ENCODE measurements at places on chromosomes 16 and 17.

DNA sequence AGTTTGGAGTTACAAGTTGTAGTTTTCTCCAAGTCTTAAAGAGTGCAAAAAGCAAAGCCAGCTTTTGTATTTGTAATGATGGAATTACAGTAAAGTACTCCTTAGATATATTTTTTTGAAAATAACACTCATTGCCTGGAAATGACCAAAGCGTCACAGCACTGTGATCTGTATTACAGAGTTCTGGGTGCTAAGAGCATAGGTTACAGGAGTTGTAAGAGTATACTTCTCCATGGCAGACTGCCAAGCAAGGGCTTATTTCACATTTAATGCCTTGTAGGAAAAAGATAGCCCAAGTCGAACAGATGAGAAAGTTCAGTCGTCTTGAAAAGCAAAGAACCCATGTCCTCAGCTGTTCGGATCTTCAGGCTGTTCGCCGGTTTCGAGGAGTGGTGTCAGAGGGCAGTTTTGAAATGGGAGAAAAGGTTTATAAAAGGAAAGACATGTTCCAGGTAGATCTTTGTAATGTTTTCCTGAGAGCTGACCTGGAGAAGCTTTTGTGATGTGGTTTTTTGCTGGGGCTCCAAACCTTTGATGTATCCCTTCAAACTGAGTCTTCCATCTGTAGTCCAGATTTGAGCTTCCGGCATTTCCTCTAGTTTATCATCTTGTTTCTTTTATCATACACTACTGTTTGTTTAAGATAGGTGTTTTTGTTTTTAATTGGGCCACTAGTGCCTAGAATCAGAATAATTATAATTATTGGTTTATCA lies 41.3 kb downstream of the ERCC4 start:
- no peak for DNase-seq

DNA sequence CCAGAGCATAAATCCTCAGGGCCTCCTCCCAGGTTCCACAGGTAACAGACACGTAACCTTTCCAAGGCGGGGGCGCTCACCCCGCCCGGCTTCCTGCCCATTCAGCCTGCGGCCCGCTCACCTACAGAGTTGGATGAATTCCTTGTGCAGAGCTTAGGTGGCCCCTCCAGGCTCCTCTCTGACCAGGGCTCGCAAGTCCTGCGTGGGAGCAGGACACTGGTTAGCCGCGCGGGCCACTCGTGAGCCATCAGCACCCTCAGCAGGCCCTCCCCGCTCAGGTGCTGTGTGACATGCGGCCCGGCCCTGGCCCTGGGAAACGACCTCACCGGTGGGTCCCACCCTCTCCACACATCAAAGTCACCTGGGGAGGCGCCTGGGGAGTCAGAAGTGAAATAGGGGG lies 528 bp downstream of the TERB1 start:
- DNase-seq = no peak

GRCh38 chr16:57616241-57616640 lies 12.2 kb upstream of the ADGRG1 start:
- no peak for DNase-seq

DNA sequence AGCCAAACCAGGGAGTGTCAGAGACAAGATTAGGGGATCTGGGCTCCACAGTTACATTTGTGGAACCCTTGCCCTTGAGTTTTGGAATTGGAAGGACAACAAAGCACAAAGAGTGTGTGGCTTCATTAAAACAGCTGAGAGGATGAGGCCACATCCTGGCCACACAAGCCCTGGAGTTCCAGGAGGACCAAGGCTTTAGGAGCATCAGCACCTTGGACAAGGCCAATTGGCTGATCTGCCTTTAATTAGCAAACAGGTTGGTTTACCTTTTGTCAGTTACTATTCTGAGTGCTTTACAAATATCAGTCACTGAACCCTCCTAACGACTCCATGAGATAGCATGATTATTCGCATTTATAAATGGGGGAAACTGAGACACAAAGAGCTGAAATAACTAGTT lies 54.7 kb downstream of the SLC6A2 start:
- no peak for DNase-seq

- no peak for DNase-seq
These were observed 98.8 kb downstream of the WWOX start for GRCh38 chr16:78198288-78198687.

- DNase-seq = no peak
These were observed 3.4 kb downstream of the SP6 start for GRCh38 chr17:47847341-47848197.

DNA sequence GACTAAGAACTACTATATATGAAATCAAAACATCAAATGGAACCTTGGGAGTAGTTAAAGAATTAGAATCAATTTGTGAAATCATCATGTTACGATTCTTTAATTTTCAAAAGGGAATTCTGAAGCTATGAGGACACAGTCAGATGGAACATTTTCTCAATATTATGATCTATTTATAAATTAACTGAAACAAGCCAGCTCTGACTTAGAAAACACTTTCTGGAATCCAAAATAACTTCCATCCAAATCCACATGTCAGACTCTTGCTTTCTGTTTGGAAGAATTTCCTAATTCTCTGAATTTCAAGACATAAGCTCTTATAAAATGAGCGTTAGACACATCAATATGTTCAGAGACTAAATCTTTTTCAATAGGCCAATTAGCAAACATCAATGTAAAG lies 737.7 kb upstream of the SOX9 start:
- no peak for DNase-seq

DNA sequence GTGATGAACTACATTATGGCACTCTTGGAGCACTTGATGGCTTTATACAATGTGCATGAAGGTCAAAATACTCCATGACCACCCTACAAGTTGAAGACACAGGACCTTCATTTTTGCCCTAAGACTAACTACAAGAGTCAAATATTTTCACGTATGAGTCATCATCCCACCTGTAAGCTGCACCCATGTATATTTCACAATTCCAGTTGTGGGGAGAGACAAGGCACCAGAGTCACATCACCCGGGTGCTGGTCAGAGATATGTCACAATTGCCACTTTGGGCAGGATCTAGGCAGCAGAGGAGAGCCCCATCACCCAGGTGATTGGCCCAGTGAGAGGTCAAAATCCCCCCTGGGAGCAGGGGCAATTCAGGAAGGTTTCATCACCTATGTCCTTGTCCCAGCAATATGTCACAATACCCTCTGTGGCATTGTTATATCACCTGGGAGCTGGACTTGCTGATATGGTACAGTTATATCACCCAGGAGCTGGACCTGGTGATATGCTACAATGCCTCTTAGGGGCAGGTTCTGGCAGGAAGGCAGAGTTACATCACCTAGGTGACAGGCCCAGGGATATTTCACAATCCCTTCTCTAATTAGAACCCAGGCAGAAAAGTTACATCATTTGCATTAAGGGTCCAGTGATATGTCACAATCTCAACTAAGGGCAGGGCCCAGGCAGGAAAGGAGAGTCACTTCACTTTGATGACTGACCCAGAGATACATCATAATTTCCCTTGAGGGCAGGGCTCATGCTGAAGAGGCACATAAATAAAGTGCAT lies 1839.2 kb downstream of the TP53TG3F start:
- no peak for DNase-seq

- DNase-seq = no peak
These were observed 49.9 kb upstream of the WSB1 start for GRCh38 chr17:27244011-27244410.

DNA sequence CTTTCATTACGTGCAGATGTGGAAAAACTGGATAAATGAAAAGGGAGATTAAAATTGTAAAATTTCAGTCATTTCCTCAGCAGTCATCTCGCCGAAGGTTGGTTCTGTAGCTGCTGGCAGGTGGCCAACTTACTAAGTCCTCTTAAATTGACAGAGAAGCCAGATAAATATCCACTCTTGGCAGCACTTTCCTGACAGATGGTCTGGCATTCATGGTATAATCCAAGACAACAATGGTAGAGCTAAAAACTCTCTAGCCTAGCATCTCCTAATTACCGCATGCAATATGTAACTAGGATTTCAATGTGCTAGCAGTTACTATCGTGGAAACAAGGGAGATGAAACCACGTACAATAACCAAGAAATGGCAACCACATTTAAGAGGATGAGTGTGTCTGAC lies 306.3 kb downstream of the CNTNAP4 start:
- DNase-seq = no peak

GRCh38 chr17:81427173-81428120 lies 32.2 kb downstream of the BAHCC1 start:
- no peak for DNase-seq

DNA sequence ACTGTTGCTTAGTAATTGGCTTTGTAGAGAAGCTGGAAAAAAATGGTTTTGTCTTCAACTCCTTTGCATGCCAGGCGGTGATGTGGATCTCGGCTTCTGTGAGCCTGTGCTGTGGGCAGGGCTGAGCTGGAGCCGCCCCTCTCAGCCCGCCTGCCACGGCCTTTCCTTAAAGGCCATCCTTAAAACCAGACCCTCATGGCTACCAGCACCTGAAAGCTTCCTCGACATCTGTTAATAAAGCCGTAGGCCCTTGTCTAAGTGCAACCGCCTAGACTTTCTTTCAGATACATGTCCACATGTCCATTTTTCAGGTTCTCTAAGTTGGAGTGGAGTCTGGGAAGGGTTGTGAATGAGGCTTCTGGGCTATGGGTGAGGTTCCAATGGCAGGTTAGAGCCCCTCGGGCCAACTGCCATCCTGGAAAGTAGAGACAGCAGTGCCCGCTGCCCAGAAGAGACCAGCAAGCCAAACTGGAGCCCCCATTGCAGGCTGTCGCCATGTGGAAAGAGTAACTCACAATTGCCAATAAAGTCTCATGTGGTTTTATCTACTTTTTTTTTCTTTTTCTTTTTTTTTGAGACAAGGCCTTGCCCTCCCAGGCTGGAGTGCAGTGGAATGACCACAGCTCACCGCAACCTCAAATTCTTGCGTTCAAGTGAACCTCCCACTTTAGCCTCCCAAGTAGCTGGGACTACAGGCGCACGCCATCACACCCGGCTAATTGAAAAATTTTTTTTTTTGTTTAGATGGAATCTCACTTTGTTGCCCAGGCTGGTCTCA lies 6.2 kb upstream of the TMEM235 start:
- DNase-seq = no peak

DNA sequence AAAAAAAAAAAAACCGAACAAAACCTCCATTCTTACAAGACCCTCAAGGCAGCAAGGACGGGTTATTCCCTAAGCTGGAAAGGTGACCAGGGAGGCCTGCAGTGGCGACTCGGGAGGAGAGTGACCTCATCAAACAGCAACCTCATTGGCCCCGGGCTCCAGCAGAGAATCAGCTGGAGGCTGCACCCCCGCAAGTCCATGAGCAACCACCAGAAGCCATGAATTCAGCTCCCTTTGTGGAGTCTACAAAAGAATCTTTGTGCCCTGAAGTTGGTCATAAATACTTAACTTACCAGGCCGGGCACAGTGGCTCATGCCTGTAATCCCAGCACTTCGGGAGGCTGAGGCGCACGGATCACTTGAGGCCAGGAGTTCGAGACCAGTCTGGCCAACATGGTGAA lies 80.9 kb upstream of the CREBBP start:
- DNase-seq = no peak

DNA sequence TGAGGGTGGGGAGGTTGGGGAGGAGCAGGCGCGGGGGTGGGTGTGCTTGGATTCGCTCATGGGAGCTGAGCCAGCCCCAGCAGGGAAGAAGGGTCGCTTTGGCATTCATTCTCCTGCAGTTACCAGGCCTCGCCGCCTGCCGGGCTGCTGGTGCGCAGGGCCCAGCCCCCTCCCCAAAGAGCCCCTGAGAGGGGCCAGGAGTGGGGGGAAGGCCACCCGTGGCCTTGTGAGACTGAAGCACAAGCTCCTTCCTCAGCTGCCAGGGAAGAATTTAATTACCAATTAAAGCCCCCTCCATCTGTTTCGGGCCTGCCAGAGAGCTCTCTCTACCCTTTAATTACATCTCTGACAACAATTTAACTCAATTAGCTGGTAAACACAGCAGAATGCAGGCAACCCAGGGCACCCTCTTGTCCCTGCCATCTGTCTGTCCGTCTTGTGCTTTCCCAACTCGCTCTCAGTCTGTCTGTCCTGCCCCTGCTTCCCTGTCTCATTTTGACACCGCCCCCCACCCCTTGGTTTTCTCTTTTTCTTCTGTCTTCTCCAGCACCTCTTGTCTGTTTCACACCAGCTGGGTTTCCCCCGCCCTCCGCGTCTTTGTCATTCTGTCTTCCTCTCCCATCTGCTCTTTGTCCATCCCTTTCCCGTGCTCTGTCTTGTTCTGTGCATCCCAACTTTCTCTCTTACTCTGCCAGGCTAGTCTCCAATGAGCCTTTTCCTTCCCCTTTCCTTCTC lies 32.7 kb downstream of the CDK5RAP3 start:
- no peak for DNase-seq

DNA sequence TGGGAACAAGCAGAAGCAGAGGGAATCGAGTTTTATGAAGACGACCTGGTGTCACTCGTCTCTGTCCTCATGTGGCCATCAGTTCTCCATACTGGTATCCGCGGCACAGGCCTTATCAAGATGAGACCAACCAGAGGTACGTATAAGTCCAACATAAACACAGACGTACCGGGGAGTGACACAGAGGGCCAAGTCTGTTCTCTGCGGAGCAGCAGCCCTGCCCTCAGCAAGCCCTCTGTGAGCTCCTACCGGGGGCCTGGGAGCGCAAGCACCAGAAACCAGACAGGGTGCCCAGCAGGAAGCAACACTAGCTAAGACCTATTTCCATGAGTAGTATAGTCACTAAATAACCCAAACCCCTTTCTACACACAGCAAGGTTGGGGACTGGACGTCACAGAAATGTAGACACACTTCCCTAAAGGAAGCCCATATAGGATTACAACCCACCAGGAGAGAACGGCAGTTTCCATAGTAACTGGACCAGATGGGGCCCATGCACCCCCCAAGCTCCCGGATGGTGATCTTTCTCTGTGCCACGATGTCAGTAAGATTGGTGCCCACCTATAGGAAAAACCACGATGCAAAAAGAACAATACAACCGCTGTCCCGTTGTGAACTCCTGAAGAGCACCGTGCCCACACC lies 911 bp downstream of the ARL16 start:
- no peak for DNase-seq

- DNase-seq = peak; percentile 9
These were observed 317 bp downstream of the TEFM start for GRCh38 chr17:30905742-30906100.
